ENCODE measurements at places on chromosomes 7 and 10.

DNA sequence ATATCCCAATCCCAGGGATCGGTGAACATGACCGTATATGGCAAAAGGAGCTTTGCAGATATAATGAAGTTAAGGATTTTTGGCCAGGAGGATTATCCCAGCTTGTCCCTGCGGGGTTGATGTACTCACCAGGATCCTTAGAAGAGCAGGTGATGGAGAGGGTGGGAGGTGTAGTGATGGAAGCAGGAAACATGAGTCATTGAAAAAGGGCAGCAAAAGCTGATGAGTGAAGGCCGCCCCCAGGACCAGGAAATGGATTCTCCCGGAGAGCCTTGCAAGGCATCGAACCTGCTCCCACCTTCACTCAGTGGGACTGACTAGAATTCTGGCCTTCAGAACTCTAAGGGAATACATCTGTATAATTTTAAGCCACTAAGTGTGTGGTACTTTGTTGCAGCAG is 5.2 kb upstream of the NUPR2 start:
- H3K36me3 ChIP-seq: no peaks in the 10 kb centered on the region
- no peaks in the 10 kb centered on the region for H3K27me3 ChIP-seq
- H3K4me3 ChIP-seq: no peak overlapping the region
- H3K4me1 ChIP-seq: no peaks in the 10 kb centered on the region
- DNase-seq: no peak

GRCh38 chr7:142860968-142861367 is 6.1 kb downstream of the EPHB6 start:
- peaks cover 3% of the 10 kb centered on the region for H3K36me3 ChIP-seq
- no peak overlapping the region for H3K4me3 ChIP-seq
- DNase-seq: no peak
- H3K27ac ChIP-seq: no peak overlapping the region
- no peaks in the 10 kb centered on the region for H3K4me1 ChIP-seq

DNA sequence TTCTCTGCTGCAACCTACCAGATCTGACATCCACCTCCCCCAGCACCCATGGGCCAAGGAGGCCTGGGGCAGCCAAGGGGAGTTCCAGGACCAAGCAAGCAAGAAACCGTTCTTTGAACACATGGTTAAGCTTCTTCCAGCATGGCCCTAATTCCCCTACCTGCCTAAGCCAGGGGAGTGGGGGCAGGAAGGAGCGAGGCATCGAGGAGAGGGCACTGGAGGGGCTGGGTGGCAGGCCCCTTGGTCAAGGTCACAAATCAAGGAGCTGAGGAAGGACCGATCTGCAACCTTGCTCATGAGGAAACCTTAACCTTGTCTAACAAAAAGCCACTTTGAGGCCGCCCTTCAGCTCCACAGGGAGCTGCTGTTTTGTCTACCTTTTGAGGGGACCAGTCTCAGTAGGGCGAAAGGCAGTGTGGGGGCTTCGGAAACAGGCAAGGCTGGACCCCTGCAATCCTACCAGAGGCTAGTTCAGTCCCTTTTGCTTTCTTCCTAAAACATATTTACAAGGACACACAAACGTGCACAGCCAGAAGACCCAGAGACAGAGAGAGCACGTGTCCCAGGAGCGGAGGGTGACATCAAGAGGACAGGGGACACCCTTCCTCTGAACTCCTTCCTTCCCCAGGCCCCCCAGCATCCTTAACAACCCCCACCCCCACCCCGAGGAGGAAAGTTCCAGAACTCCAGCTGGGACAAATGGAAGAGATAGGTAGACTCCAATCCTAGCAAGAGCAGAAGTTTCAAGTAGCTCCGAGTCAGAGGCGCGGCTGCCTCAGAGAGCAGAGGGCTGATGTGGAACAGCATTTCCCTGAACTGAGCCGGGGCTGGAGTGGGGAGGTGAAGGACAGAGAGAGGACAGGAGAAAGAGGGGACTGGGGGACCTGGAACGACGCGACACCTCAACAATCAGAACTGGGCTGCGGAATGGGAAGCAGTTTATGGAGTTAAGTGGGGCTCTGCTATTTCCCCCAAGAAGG is 28.2 kb downstream of the SPOCK2 start:
- no peak overlapping the region for H3K4me3 ChIP-seq
- no peak for DNase-seq
- H3K36me3 ChIP-seq: no peaks in the 10 kb centered on the region
- H3K4me1 ChIP-seq: no peaks in the 10 kb centered on the region
- H3K27ac ChIP-seq: no peak overlapping the region

DNA sequence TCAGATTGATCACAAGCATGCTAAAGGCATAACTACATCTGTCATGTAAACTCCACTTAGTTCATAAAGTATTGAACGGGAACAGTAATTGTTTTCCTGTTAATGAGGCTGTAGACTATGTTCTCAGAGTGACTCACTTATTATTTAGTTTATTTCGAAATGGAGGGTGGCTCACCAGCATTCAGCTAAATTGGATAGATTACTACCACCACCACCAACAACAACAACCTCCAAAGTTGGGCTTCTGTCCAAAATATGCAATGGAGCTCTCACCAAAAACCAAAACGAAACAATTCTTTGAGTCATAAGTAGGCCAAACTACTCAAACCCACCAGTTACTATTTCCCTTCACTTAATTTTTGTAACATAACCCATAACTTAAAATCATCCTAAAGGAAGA is 127.9 kb upstream of the NRBF2 start:
- H3K36me3 ChIP-seq: no peaks in the 10 kb centered on the region
- H3K4me3 ChIP-seq: no peak overlapping the region
- H3K27ac ChIP-seq: no peak overlapping the region
- no peak for DNase-seq

DNA sequence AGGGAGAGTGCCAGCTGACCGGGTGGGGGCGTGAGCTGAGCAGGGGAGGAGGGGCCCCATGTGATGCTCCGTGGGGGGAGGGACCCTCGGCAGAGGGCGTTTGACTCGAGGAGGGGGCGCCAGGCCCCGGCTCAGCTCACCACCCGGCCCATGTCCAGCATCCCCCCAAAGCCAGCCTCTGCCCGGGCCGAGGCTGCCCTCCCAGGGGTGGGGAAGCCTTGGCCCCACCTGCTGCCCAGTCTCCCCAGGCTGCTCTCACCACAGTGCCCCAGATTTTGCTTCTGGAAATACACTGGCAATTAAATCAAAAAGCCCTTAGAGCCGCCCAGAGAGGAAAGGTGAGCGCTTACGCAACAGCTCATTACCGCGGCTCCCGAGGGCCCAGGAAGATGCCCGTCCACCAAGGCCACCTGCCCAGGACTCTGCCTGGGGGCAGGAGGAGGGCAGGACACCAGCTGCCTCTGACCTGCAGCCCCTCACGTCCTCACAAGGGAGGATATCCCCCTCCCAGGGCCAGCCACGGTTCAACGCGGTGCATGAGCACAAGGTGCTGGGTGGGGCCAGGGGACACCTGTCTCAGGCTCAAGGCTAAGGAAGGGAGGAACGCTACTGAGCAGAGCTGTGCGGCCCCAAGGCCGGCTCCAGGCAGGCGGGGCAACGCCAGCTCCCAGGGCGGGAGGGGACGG is 70.0 kb upstream of the INPP5A start:
- no peaks in the 10 kb centered on the region for H3K36me3 ChIP-seq
- no peak overlapping the region for H3K27ac ChIP-seq

DNA sequence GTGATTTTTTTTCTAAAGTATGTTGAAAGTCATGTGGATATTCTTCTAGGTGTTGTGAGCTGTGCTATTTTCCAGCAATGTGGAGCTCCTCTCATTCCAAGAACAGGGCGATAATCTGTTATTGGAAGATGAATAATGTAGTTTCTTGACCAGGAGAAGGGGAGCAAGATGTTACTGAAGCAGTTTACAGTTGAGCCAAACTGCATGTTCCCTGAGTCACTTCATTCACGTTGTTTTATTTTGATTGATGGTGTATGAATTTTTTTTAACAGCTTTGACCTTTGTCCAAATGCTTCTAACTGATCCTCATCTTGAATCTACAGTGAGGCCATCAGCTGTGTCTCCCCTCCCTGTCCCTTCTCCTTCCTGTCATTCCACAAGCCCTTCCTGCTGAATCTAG is 277.1 kb upstream of the KLF6 start:
- H3K27me3 ChIP-seq: no peaks in the 10 kb centered on the region
- no peak for DNase-seq
- peak overlapping the region; percentile 35 for H3K4me3 ChIP-seq
- H3K27ac ChIP-seq: peak overlapping the region; percentile 81
- H3K36me3 ChIP-seq: no peaks in the 10 kb centered on the region

DNA sequence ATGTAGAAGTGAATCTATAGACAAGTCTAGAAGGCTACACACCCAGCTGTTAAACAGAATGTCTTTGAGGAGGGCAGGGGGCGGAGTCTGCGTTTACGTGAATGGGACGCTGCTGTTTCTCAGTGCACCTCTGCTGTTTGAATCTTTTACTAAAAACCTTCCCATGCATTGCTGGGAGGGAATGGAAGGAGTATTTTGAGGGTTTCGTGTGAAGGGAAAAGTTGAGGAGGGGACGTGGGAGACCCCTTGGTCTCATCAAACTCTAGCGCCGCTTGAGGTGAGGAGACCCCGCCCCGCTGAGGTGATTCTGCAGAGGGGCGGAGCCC is 492 bp upstream of the VCL start:
- DNase-seq: peak; percentile 15
- peaks cover 39% of the 10 kb centered on the region for H3K4me1 ChIP-seq
- no peaks in the 10 kb centered on the region for H3K27me3 ChIP-seq
- peak overlapping the region; percentile 93 for H3K4me3 ChIP-seq
- peak overlapping the region; percentile 95 for H3K27ac ChIP-seq

DNA sequence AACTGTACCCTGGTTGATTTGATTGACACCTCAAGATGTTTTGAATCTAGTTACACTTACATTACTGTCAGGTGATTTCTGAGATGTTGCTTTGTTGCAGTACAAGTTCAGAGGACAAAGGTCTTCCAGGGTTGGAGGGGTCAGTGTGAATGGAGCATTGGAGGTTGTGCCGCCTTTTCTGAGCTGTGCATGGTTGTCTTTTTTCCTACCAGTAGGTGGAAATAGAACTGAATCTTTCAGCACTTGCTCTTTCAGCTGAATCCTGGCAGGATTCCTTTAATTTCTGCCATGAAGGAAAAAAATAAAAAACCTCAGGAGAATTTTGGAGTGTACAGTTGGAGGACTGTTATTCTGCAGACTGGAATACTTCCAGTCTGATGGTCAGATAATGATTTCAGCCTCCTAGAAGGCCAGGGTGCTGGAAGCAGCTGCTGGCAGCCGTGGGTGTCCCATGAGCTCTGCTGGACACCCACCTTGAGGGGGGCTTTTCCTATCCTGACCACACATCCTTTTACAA is 82.7 kb downstream of the PLCE1 start:
- no peaks in the 10 kb centered on the region for H3K27me3 ChIP-seq
- peaks cover 5% of the 10 kb centered on the region for H3K4me1 ChIP-seq
- H3K27ac ChIP-seq: no peak overlapping the region
- peak overlapping the region; percentile 34 for H3K4me3 ChIP-seq

DNA sequence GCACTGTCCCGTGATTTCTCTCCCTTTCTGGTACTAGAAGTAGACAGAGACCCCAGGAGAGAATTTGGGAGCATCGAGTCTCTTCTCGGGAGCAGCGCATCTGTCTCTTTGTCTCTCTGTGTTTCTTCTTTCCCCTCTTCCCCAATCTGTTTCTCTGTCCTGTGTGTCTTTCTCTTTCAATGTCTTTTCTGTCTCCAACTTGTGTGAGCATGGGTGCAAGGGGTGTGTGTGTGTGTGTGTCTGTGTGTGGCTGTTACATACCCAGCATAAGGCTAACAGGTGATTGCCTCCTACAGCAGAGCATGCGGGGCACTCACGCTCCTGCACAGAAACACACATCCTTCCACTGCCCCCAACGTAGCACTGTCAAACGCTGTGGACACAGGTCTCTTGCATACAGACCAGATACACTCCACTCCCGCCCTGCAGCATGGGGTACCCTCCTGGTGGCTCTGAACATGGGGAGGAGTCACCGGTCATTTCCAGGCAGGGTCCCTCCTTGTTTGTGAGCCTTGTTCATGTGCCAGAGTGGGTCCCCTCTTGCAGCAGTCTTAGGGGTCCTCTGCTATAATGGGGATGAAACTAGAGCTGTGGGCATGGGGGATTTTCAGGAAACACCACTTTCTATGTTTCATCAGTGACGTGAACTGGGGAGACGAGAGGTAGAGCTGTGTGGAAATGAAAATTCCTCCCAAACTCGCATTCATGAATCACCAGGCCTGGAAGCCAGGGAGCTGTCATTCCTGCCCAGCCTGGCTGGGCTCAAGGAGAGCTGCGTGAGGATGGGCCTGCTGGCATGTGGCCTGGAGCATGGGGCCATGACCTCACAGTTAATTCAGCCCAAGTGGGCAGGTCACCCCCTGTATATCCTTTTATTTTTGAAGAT is 980 bp downstream of the ADAMTS14 start:
- H3K4me1 ChIP-seq: peaks cover 17% of the 10 kb centered on the region
- no peak for DNase-seq
- peak overlapping the region; percentile 55 for H3K4me3 ChIP-seq

GRCh38 chr10:51867956-51868355 is 168.6 kb upstream of the CSTF2T start:
- no peaks in the 10 kb centered on the region for H3K36me3 ChIP-seq
- no peak overlapping the region for H3K27ac ChIP-seq
- DNase-seq: no peak
- no peaks in the 10 kb centered on the region for H3K27me3 ChIP-seq
- no peak overlapping the region for H3K4me3 ChIP-seq
- H3K4me1 ChIP-seq: peaks cover 10% of the 10 kb centered on the region

- H3K36me3 ChIP-seq: no peaks in the 10 kb centered on the region
- H3K4me3 ChIP-seq: no peak overlapping the region
Measured at GRCh38 chr7:96330193-96330592, 8.3 kb upstream of the SLC25A13 start.

GRCh38 chr7:35021445-35021844 is 15.8 kb downstream of the DPY19L1 start:
- H3K36me3 ChIP-seq: peaks cover 2% of the 10 kb centered on the region
- H3K27me3 ChIP-seq: no peaks in the 10 kb centered on the region
- no peak overlapping the region for H3K4me3 ChIP-seq
- H3K4me1 ChIP-seq: peaks cover 6% of the 10 kb centered on the region
- no peak overlapping the region for H3K27ac ChIP-seq

DNA sequence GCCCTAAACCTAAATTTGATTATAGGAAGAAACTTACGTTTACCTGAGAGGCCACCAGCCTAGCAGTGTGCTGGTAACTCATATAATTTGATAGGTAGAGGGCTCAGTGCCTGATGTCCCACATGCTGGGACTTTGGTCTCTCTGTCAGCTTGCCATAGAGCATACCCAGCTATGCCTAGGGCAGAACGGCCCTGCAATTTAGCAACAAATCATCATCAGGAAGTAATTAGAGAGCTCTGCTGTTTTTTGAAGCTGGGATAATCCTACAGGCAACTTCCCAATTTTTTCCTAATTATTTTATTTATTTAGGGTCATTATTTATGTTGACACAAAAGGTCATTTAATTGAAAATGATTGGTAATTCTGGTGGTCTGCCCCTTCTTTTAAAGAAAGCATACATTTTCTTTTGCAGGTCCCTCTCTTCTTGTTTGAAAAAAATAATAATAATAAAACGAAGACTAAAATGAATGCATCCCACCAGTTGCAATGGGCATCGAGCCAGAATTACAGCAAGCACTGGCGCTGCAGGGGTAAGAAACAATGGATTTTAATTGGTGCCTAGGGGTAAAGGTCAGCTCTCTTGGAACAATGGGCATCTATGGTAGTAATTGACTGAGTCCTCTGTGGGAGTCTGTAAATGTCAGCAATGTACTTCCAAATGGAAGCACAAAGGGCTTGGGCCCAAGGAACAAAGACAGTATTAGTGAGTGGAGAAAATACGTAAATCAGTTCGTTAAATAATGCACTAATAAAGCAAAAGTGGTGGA is 348.0 kb downstream of the SORCS1 start:
- no peak overlapping the region for H3K27ac ChIP-seq
- no peak overlapping the region for H3K4me3 ChIP-seq
- no peak for DNase-seq
- no peaks in the 10 kb centered on the region for H3K4me1 ChIP-seq
- H3K36me3 ChIP-seq: no peaks in the 10 kb centered on the region

- H3K4me1 ChIP-seq: no peaks in the 10 kb centered on the region
- no peaks in the 10 kb centered on the region for H3K36me3 ChIP-seq
- no peak overlapping the region for H3K27ac ChIP-seq
- DNase-seq: no peak
- no peaks in the 10 kb centered on the region for H3K27me3 ChIP-seq
Measured at GRCh38 chr7:37098762-37099161, 349.9 kb downstream of the ELMO1 start.

Data from thoracic aorta (tissue), 2 donors.